ENCODE measurements at places on chromosomes 16 and 17.

- no peak for DNase-seq
Measured at GRCh38 chr17:71057448-71057847, 888.1 kb downstream of the KCNJ2 start.

DNA sequence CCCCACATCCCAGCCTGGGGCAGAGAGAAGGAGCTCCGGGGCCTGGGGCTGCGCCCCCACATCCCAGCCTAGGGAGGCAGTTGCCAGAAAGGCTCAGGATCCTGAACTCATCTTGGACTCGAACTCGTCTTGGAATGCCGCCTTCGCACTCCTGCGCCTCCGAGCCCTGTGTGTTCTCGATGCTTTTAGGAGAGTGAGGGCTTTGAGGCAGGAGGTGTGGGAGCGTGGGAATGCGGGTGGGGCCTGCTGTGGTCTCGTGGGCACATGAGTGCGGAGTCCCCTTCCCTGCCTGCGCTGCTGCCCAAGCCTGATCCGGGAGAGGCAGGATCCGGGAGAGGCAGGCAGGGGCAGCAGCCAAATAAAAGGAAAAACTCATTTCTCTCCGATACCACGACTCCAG is 1.2 kb downstream of the BHLHA9 start:
- DNase-seq = no peak

GRCh38 chr17:82016875-82017459 is 5.7 kb downstream of the CENPX start:
- no peak for DNase-seq

DNA sequence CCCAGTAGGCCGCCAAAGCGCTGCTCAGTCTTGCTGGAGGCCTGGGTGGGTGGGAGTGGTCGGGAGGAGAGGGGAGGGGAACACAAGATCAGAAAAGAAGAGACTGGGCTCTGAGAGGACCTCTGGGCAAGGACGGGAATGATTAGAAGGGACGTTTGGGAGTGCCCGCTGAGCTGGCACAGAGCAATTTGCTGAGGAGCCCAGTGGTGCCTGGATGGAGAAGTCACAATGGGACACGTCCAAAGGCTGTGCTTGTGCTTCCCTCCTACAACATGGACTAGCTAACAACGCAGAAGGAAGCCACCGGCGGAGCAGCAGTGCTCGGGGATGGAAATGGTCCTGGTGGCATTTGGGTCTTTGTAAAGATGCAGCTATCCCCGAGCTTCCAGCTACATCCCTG is 45.6 kb upstream of the CACNG4 start:
- DNase-seq = no peak

GRCh38 chr17:67194134-67194533 is 50.9 kb downstream of the HELZ start:
- no peak for DNase-seq

GRCh38 chr16:59886021-59886420 is 1151.9 kb upstream of the GOT2 start:
- DNase-seq = no peak

GRCh38 chr17:78040440-78041385 is 82.2 kb downstream of the TNRC6C start:
- DNase-seq = no peak
